Activated gamma-delta T cell treated with Interleukin-2 at 50 U/mL for 16 hours (primary cell): ENCODE measurements at places on chromosomes 1 and 21.

DNA sequence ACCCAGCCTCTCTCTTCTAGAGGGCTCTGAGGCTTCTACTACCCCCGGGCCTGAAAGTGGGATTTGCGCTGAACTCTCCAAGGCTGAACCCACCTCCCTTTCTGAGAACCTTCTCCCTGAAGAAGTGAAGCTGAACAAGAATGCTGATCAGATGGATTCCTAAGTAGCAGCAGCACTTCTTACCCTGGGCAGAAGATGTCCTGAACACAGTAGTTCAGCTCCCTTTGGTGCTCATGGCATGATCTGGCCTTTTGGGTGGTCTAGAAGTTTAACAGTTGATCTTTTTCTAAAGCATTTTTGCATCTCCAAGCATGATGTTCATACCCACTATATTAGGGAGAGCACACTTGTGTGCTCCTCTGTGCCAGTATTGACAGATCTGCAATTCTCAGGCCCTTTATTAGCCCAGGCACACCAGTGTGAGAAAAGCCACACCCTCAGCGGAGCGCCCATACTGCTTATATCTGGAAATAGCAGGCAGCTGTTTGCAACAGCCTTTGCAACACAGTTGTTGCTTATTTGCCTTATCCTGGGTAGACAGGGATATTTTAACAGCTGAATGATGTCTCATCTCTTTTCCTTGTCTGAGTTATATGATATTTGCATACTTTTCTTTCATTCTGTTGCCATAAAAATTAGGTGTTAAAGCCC is 34.2 kb downstream of the CNN3 start:
- DNase-seq, result no peak

- DNase-seq, result no peak
Observed at GRCh38 chr1:158102881-158103674, 77.6 kb upstream of the CD1D start.

- no peak for DNase-seq
Observed at GRCh38 chr1:228351850-228352249, 54.8 kb downstream of the TRIM11 start.

- no peak for DNase-seq
Observed at GRCh38 chr1:156745881-156746280, 5.0 kb upstream of the MRPL24 start.

DNA sequence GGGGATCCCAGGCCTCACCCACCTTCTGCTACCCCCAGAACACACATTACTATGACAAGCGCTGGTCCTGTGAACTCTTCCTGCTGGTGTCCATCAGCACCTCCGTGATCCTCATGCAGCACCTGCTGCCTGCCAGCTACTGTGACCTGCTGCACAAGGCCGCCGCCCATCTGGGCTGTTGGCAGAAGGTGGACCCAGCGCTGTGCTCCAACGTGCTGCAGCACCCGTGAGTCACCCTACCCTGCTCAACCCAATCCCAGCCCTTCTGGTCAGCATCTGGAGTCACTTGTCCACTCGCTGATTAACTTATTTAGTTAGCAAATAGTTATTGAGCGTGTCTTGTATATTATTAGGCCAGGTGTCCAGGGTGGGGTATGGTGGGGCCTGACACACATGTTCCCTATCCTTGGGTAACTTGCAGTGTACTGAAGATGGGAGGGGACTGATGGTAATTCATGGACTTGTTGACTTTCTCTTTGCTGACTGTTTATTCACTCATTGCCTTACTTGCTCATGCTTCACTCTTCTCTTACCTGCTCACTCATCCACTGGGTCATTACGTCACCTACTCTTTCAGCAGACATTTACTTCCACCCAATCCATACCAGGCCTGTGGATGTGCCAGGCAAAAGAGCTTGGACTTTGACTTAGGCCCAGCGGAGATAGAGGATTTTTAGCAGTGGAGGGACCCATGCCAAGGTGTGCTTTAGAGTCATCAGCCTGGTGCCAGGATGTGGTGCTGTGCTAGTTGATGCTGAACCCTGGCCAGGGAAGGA is 12.9 kb upstream of the KPNA6 start:
- no peak for DNase-seq

DNA sequence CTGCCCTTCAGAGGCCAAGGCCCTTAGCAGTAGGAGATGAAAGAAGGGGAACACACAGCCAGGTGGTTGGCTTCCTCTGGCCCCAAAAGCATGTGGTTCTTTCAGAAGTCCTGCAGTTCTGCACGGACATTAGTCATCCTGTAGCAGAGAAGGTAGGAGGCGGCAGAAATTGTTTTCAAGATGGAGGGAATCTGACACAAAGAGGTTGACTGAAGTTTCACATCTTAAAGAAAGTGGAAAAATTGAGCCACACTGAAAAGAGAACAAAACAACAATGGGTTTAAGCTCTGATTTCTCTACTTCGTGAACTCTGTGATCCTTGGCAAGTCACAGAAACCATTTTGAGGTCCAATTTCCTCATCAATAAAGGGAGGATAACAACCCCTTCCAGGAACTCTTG is 125.3 kb upstream of the DNAH14 start:
- no peak for DNase-seq

DNA sequence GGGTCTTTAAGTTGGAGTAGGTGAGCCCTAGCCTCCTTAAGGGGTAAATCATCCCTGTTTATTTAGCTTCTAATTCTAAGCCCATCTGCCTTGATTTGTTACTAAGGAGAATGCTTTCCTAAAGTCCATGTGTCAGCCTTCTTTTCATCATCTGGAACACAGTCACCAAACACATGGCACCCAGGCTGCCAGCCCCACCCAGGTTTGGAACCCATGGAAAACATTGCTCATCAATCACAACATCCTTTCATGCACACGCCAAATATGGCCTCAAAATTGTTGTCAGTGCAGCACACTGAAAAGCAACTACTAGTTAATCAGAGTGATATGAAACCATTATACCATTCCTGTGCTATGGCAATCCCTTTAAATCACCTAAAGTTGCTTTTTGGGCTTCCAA is 386.7 kb upstream of the ESRRG start:
- no peak for DNase-seq

GRCh38 chr1:232983817-232984567 is 33.6 kb downstream of the NTPCR start:
- no peak for DNase-seq

GRCh38 chr1:212794561-212795014 is 2.9 kb downstream of the TATDN3 start:
- no peak for DNase-seq

GRCh38 chr1:24385160-24385940 is 28.2 kb downstream of the STPG1 start:
- no peak for DNase-seq

DNA sequence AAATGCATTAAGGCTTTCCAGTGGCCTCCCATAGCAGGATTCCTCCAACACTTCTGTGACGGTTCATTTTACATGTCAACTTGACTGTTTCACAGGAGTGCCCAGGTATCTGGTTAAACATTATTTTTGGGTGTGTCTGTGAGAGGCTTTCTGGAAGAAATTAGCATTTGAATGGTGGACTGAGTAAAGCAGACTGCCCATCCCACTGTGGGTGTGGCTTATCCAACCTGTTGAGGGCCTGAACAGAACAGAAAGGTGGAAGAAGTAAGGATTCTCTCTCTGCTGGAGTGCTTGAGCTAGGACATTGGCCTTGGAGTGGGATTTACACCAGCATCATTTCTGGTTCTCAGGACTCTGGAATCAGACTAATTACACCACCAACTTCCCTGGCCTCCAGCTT is 85.6 kb downstream of the RGS7 start:
- DNase-seq, result no peak

DNA sequence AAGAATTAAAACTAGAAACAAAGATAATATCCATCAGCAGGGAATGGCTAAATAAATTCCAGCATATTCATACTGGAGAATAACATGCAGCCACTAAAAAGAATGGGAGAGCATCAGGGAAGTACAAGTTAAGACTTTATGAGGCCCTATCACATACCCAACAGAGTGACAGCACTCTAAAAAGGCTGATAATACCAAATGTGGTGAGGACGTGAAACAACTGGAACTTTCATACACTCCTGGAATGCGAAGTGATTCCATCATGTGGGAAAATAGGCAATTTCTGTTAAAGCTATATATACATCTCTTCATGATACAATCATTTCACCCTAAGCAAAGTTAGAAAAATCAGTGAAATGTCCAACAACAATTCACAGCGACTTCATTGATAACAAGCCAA is 42.6 kb downstream of the COL6A1 start:
- no peak for DNase-seq

- DNase-seq, result no peak
Observed at GRCh38 chr1:167923324-167924056, 9.6 kb upstream of the ADCY10 start.

GRCh38 chr1:150008699-150009098 is 1.8 kb downstream of the OTUD7B start:
- DNase-seq, result no peak

DNA sequence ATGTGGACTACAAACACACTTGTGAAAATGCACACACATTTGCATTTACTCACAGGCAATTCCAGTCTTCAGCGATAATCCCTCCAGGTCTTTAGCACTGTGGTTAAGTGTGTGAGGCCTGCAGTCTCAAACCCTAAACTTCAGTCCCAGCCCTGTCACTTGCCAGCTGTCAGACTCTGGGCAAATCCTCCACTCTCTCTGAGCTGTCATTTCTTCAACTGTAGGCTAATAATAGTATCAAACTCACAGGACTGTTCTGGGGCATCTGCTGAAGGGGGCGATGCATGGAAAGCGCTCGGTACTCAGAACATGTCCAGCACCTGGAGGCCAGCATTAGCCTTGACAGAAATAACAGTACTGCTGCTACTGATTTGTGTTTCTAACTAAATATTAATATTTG is 48.2 kb downstream of the NEK2 start:
- DNase-seq, result no peak

GRCh38 chr1:98336472-98337083 is 324.9 kb upstream of the SNX7 start:
- DNase-seq, result no peak

- DNase-seq, result no peak
Observed at GRCh38 chr1:41622402-41622801, 137.9 kb upstream of the EDN2 start.

DNA sequence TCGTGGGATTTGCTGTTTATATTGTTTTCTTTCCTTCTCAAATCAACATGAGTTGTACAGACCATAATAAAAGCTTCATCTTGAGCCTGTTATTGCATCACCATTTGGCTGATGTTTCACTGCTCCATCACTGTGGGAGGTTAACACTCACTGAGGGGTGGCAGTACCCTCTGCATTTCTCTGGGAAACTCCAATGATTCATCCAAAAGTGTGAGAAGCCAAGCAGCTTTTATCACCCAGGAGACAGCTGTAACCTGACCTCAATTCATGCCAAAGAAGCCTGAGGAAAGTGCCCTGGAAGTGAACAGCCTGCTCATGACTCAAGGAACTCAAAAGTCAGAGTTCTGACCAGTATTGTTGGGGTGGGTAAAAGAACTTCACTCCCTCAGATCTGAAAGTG is 84.1 kb downstream of the GPR88 start:
- DNase-seq, result no peak

- no peak for DNase-seq
Observed at GRCh38 chr1:205858141-205858961, 8.4 kb upstream of the PM20D1 start.

GRCh38 chr1:43981135-43981491 is 2.1 kb downstream of the B4GALT2 start:
- DNase-seq, result no peak

DNA sequence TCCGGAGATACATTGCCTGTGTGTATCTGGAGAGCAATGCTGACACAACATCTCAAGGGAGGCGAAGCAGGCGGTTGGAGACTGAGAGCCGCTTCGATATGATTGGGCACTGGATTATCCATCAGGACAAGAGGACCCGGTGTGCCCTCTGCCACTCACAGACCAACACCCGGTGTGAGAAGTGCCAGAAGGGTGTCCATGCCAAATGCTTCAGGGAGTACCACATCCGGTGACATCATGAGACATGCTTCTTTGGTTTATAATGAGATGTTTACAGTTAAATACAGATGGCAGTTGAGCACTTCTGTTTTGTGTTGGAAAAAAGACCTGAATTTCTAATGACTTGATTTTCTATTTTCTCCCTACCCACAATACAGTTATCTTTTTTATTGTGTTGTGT is 12.1 kb downstream of the PGBD2 start:
- DNase-seq, result no peak

DNA sequence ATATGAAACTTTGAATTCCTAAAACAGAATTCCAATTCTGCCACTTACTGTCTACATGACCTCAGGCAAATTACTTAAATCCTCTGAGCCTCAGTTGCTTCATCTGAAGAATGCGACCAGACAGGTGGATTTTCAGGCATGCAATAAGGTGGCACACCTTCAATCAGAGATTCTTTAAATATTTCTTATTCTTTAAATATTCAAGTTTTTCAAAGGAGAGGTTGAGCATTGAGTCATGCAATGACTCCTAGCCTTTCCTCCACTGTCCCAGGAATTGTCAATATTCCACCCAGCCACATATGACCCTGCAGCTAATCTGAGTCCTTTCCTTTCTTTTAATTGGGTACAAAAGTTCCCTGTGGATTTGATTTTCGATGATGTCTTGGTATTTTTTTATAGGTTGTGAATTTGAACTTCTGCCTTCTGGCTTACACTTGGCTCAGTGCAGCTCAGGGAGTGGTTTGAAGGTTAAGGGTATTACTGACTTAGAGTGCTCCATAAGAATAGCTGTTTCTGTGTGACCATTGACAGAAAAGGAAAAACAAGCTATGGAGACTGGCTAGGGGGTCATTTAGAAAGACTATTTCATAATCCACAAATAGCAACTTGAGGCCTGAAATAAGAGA is 52.2 kb upstream of the PRDX6 start:
- no peak for DNase-seq

DNA sequence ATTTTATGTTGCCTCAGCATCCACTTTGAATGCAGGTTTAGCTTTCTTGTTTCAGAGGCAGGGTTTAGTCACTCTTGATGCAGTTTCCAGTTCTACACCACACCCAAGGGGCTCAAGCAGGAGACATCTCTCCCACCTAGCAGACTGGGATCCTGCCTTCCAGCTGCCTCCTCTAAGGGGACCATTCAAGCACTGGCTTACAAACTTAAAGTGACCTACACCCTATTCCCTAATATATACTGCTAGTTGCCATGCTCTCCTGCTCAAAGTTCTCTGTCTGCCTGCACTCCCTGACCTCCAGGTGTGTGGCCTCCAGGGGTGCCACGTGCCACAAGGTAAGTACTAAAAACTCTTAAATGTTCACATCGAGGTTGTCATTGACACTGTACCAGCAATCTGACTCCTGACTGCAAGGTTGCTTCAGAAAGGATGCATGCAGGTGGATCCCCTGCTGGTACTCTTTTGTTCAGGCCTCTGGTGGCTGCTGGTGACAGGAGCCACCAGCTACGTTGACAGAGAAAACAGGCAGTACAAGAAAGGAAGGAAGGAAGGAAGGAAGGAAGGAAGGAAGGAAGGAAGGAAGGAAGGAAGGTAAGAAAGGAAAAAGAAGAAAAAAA is 185.9 kb downstream of the COQ8A start:
- DNase-seq, result no peak

DNA sequence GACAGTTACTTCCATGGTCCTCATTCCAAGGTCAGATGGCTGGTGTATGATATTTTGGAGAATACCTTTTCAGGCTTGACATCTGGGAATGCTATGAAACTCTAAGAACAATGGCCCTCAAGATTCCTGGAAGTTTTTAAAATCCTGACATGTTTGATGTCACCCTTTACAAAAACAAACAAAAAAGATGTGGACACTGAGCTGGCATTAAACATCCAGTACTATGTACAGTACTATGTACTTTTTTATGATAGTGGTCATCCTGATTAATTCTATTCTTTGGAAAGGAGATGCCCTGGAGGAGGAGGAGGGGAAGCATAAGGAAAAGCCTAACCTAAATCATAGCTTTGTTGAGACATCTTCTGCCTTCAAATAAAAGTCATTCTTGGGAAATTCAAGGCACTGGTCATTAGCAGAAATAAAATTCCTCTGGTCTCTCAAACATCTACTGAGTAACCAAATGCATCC is 235.4 kb downstream of the HMCN1 start:
- no peak for DNase-seq

GRCh38 chr1:78426408-78426807 is 64.4 kb upstream of the PTGFR start:
- DNase-seq, result no peak
